Naive thymus-derived CD4-positive, alpha-beta T cell (primary cell): ENCODE measurements at places on chromosomes 16 and 17.

- H3K27me3 ChIP-seq = no peaks in the 10 kb centered on the region
- no peak for DNase-seq
- no peak overlapping the region for H3K27ac ChIP-seq
- peaks cover 20% of the 10 kb centered on the region for H3K4me1 ChIP-seq
These were observed 106.4 kb downstream of the YPEL2 start for GRCh38 chr17:59437791-59438281.

DNA sequence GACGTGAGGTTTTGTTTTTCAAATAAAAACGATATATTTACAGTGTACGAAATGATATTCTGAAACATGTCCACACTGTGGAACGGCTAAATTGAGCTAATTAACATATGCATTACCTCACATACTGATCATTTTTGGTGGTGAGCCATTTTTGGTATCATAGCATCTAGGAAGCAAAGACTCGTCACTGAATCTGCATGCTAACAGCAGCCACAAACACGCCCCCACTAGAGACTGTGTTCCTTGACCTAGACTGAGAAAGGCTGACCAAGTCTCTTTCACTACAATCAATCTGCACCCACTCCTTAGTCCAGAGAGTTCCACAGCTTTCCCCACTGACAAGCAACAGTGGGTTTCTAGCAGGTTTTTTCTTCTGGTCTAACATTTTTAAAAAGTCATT lies 29.5 kb downstream of the NPLOC4 start:
- peaks cover 17% of the 10 kb centered on the region for H3K36me3 ChIP-seq
- no peak overlapping the region for H3K4me3 ChIP-seq
- no peak for DNase-seq
- H3K4me1 ChIP-seq = no peaks in the 10 kb centered on the region
- H3K27ac ChIP-seq = no peak overlapping the region
- no peaks in the 10 kb centered on the region for H3K27me3 ChIP-seq

GRCh38 chr17:28615260-28615940 lies 1.4 kb upstream of the RSKR start:
- no peaks in the 10 kb centered on the region for H3K27me3 ChIP-seq
- no peak overlapping the region for H3K4me3 ChIP-seq
- H3K27ac ChIP-seq = no peak overlapping the region
- no peaks in the 10 kb centered on the region for H3K4me1 ChIP-seq
- peaks cover 24% of the 10 kb centered on the region for H3K36me3 ChIP-seq
- no peak for DNase-seq

GRCh38 chr16:78607022-78607421 lies 507.6 kb downstream of the WWOX start:
- H3K27me3 ChIP-seq = no peaks in the 10 kb centered on the region
- DNase-seq = no peak
- H3K27ac ChIP-seq = no peak overlapping the region

DNA sequence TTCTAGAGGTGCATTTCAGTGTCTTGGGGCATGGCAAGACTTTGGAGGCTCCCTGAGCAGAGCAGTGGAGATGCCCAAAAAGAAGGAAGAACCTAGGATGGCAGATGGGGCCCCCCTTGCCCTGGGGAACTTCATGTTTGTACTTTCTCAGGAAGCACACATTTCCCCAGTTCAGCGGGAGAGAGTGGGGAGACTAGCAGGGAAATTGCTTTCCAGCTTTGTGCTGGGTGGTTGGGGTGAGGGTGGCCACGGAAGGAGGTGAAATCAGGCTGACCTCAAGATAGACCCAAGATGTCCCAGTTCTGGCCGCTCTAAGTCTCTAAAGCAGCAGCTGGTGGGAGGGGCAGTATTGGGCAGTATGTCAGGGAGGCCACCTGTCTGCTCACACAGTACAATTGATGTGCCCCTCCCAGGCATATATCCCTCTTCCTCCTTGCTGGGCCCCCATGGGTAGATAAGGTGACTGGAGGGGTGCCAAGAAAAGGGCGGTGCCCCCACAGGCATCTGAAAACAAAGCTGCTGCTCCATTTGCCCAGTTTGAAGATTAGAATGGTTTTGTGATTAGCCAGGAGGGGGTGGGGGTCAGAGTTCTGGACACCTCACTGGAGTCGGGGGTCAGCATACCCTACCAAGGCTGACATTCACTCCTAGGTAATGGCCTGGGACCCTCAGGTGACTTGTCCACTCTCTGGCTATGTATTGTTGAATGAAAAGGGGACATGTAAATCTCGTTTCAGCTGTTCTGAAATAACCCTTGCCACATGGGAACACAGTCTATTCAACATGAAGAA lies 17.1 kb upstream of the NAGLU start:
- no peak overlapping the region for H3K4me3 ChIP-seq
- no peaks in the 10 kb centered on the region for H3K36me3 ChIP-seq
- no peaks in the 10 kb centered on the region for H3K27me3 ChIP-seq
- H3K4me1 ChIP-seq = no peaks in the 10 kb centered on the region

DNA sequence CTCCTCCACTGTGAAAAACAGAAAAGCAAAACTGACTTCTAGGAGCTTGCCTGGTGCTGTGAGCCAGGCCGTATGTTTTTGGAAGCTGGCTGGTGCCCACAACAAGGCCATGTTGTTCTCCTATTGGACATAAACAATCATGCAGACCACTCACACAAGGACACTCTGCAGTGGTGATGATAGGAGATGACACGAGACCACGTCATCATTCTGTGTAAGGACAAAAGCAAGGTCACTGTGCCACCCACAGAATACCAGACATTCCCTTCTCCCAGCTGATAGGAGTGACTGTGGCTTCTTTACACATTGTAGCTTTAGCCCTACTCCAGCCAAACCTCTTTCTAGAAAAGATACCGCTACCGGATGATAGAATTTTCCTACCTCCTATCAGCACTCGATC lies 47.7 kb upstream of the LCMT1 start:
- H3K4me3 ChIP-seq = no peak overlapping the region
- no peaks in the 10 kb centered on the region for H3K36me3 ChIP-seq
- peak overlapping the region; percentile 52 for H3K27ac ChIP-seq
- H3K4me1 ChIP-seq = peaks cover 52% of the 10 kb centered on the region
- no peaks in the 10 kb centered on the region for H3K27me3 ChIP-seq

- H3K4me3 ChIP-seq = no peak overlapping the region
- H3K27ac ChIP-seq = no peak overlapping the region
- DNase-seq = no peak
- H3K36me3 ChIP-seq = no peaks in the 10 kb centered on the region
- H3K27me3 ChIP-seq = no peaks in the 10 kb centered on the region
These were observed 4.8 kb upstream of the ITGA3 start for GRCh38 chr17:50051082-50051576.

DNA sequence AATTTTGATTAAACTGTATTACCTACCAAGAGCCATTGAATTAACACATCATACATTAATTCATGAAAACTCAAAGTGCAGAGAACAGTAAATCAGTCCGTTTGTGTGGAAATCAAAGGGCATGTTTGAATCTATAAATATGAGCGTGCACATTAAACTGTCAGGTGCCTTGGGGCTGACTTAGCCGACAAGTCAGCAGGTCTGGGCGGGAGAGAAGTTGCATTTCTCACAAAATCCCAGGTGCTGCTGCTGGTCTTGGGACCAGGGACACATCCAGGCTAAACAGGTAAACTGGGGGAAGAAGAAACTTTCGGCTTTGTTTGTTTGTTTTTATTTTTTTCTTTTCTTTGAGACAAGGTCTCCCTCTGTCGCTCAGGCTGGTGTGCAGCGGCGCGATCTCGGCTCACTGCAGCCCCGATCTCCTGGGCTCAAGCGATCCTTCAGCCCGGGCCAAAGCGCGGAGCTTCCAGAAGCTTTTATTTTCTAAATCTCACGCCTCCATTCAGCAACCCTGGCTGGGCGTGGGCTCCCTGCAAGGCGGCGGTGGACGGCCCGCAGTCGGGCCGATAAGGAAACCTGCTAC lies 213.9 kb downstream of the MRTFB start:
- peak overlapping the region; percentile 69 for H3K27ac ChIP-seq
- peak overlapping the region; percentile 67 for H3K4me3 ChIP-seq
- no peaks in the 10 kb centered on the region for H3K36me3 ChIP-seq
- H3K4me1 ChIP-seq = no peaks in the 10 kb centered on the region
- no peak for DNase-seq

GRCh38 chr17:34401165-34401564 lies 38.1 kb upstream of the CCL1 start:
- no peaks in the 10 kb centered on the region for H3K4me1 ChIP-seq
- no peak for DNase-seq
- H3K27ac ChIP-seq = no peak overlapping the region
- H3K4me3 ChIP-seq = no peak overlapping the region

DNA sequence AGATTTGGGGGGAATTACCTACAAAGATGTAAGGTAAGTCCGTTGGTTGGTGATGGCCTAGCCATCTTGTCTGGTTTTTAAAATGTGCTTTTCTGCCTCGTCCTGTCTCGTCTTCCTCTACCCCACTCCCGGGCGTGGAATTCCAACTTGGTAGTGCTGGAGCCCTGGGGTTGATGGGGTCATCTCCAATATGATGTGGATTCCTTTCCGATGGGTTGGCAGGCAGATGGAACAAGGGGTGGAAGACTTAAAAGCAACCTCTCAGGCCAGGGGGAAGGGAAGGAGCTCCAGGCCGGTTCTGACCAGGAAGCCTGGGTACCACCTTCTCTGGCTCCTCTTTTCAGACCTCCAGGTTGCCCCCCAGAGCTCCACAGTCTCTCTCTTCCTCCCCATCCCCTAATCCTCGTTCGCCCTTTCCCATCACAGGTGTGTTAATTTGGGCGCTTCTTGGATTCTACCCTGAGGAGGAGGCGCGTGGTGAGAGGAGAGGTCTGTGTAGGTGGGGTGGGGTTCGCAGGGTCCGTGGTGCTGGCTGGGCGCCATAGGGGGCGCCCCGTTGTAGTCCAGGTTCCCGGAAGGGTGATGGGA lies 5.1 kb upstream of the HOXB2 start:
- DNase-seq = no peak
- H3K4me1 ChIP-seq = no peaks in the 10 kb centered on the region
- no peak overlapping the region for H3K27ac ChIP-seq
- no peaks in the 10 kb centered on the region for H3K27me3 ChIP-seq

DNA sequence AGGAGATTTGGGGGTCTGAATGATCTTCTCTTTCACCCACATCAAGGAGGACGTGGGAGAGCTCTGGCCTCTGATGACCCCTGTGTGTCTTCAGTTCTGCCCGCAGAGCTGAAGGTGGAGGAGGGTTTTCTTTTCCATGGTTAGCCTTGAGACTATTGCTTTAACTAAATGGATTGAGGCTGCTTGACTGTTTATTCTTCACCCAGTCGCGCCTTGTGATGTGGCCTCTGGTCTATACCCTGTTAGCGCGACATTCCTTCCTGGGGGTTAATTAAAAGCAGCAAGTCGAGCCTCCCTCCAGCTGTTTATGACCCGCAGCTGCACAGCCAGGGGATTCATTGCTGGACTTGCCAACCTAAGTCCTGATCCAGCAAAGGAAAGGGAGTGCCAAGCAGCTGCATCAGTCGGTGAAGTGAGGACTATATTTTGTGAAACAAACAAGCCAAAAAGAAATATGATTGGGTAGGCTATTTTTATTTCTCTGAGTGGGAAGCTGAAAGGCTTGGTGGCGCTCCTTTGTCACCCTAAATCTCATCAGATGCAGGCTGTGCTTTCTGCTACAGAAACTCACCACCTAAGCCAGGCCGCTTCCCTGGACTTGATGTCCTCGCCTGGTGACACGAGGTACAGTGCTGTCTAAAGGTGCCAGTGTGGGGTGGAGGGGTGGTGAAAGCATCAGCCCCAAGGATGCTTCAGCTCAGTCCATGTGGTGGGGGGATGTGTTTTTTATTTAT lies 11.0 kb upstream of the SEC14L1 start:
- no peak for DNase-seq
- no peaks in the 10 kb centered on the region for H3K36me3 ChIP-seq
- H3K4me3 ChIP-seq = no peak overlapping the region
- H3K27ac ChIP-seq = no peak overlapping the region
- no peaks in the 10 kb centered on the region for H3K27me3 ChIP-seq

GRCh38 chr16:86449446-86450095 lies 60.8 kb upstream of the FOXF1 start:
- H3K27ac ChIP-seq = no peak overlapping the region
- no peak overlapping the region for H3K4me3 ChIP-seq
- no peak for DNase-seq
- H3K4me1 ChIP-seq = no peaks in the 10 kb centered on the region
- H3K36me3 ChIP-seq = no peaks in the 10 kb centered on the region

DNA sequence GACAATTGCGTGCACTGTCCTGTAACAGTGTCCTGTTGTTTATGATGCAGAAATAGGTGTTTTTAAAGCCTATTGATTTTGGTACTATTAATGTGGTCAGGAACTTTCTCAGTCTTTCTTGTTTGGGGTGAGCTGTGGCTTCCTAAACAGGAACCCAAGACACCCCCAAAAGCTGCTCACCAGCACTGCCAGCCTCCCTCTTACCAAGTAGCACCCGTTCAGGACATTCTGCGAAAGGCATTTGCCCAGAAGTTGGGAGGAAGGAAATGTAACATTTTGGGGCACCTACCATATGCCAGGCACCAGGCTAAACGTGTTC lies 21.6 kb upstream of the STH start:
- H3K27ac ChIP-seq = no peak overlapping the region
- H3K27me3 ChIP-seq = no peaks in the 10 kb centered on the region
- no peak overlapping the region for H3K4me3 ChIP-seq
- H3K36me3 ChIP-seq = no peaks in the 10 kb centered on the region
- DNase-seq = no peak

DNA sequence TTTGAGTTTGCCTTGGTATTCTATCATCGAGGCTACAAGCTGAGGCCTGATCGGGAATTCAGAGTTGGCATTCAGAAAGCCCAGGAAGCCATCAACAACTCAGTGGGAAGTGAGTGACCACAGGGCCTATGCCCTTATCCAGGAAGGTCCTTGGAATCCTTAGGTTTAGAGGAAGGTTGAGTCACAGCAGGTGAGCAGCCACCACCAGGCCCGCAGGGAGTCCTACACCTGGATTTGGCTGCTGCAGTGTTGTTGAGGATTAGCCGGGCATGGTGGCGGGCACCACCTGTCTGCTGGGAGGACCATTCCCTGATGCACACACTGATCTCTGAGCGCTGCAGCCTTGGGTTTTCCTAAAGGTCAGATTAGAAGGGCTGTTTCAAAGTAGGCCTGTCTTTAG lies 5.2 kb downstream of the ODAD4 start:
- no peak overlapping the region for H3K4me3 ChIP-seq
- H3K4me1 ChIP-seq = no peaks in the 10 kb centered on the region
- DNase-seq = no peak
- no peak overlapping the region for H3K27ac ChIP-seq
- no peaks in the 10 kb centered on the region for H3K36me3 ChIP-seq

- no peaks in the 10 kb centered on the region for H3K36me3 ChIP-seq
- H3K27me3 ChIP-seq = no peaks in the 10 kb centered on the region
- no peaks in the 10 kb centered on the region for H3K4me1 ChIP-seq
- DNase-seq = no peak
- H3K4me3 ChIP-seq = no peak overlapping the region
These were observed 6.9 kb downstream of the CHST6 start for GRCh38 chr16:75488322-75488721.

DNA sequence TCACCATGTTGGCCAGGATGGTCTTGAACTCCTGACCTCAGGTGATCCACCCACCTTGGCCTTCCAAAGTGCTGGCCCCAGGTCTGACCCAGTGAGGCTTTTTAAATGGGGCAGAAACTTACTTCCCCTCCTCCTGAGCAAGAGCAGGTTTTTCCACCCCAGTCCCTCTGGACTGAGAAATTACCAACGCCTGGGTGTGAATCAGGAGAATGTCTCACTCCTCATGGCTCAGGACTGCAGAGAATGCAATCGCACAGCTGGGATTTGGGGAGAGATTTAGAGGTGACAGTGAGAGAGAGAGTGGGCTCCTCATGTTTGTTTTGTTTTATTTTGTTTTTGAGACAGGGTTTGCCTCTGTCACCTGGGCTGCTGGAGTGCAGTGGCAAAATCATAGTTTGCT lies 203.6 kb downstream of the RAB11FIP4 start:
- no peak overlapping the region for H3K27ac ChIP-seq
- no peaks in the 10 kb centered on the region for H3K27me3 ChIP-seq
- H3K4me3 ChIP-seq = no peak overlapping the region
- no peak for DNase-seq
- no peaks in the 10 kb centered on the region for H3K36me3 ChIP-seq
